ENCODE measurements at places on chromosomes 5 and 9.

GRCh38 chr9:87499424-87500017, 1.9 kb downstream of the DAPK1 start:
- DNase-seq = no peak

DNA sequence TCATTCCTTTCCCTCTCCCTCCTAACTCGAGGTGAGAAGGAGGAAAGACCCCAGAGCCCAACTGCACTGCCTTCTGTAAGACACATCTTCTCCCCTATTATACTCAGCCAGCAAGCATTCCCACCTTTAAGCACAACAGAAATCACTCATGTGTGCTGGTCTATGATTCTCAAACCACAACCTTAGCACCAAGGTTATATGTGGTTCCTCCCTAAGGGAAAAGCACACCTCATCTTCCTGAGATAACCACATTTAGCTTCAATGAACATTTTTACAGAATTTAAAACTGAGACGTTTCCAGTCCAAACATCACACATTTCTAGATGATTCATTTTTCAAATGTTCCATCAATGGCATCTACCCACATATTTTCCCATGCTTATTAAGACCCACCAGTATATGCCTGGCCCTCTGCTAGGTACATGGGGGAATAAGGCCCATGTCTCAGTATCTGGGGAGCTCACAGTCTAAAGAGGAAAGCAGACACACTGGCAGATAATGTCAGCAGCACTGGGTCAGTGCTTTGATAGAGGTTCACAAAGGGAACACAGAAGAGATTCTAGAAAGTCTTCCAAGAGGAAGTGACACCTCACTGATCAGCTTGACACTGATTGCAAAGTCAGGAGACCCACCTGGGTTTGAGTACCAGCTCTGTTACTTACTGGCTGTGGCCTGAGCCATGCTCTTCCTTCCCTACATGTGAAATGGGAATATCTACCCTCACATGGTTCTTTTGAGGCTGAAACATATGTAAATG, 245.4 kb downstream of the DENND1A start:
- DNase-seq = no peak

DNA sequence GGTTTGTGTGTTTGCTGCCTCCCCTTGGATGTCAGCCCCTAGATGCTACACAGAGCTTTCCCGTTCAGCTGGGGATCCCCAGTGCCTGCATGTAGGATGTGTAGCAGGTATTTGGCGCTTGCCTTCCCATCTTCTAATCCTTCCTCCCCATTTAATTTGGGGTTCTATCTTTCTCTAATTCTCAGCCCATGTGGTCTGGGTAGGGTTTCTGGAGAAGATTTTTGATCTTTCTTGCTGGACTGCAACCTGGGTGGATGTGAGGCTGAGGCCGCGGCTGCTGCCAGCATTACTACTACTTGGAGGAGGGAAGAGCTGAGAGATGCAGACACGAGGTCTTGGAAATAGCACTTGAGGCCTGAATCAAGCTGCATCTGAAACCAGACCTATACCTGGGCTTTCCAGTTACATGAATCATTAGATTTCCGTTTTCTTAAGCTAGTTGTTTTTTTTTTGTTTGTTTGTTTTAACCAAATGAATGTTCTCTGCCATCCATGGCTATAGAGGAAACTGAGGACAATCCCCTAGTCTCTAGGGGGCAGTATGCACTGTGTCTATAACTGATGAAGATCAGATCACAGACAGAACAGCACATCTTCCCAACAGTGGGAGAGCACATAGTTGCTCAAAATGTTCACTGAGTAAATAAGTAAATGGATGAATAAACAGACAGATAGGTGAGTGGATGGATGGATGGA, 178.6 kb downstream of the FGF18 start:
- DNase-seq = no peak

DNA sequence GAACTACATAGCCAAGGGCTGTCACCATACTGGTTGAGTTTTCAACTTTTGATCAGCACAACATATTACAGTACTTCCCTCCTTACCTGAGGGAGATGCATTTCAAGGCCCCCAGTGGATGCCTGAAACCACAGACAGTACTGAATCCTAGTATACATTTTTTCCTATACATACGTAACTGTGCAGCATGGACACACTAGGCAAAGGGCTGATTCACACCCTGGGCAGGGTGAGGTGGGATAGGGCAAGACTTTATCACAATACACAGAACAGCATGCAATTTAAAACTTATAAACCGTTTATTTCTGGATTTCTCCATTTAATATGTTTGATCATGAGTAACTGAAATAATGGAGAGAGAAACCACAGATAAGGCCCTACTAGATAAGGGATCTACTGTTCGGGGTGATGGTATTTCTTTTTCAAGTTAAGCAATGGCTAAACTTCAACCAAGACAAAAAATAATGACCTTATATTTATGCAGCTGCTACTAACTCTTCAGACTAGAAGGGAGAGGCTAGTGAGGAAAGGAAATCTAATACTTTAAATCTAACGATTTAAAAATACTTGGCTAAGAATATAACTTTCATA, 186.9 kb upstream of the GNA14 start:
- no peak for DNase-seq

DNA sequence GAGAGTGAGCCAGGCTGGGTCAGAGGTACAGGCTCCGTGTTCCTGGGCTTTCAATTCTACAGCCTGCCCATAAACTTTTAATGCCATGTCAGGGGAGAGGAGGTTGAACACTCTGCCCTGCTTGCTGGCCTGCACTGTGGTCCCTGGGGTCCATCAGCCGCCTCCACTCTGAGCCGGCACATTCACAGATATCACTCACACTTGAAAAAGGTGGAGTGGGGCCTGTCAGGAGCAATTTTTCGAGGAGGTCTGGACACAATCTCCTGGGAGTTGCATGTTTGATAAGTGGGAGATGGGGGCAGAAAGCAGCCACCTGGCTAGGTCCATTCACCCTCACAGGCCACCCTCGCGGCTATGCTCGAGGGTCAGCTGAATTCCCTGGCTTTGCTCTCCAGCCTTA, 22.9 kb downstream of the S1PR3 start:
- DNase-seq = no peak

- DNase-seq = peak; percentile 9
Measured at GRCh38 chr9:37784291-37784615, 611 bp downstream of the EXOSC3 start.

GRCh38 chr9:33378121-33378795, 24.1 kb downstream of the AQP7 start:
- no peak for DNase-seq

DNA sequence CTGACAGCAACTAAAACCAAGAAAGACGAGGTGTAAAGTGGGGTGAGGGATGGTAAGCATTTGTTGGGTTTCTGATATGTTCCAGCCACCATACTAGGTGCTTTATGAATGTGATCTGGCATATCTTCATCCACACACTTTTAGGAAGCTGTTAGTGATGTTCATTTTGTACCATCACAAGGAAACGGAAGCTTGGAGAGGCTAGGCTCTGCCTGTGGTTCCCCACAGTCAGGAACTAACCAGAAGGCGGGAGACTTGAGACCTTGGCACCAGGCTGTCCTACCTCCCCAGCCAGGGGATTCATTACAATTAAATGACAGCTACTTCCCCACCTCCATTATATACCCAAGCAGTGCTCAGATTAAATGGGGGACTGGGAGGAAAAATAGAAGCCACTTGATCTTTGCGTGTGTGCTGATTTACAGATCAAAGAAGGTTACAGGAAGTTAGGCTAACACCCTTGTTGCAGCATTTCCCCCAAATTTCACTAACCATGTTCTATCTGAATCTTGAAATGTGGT, 43.0 kb downstream of the SFXN1 start:
- DNase-seq = peak; percentile 37

- no peak for DNase-seq
Measured at GRCh38 chr9:87285183-87285850, 212.3 kb upstream of the DAPK1 start.
